ENCODE measurements at places on chromosomes 2 and 18.
A peak's percentile ranks its signal among the peaks of the same experiment; 100 is the strongest.

DNA sequence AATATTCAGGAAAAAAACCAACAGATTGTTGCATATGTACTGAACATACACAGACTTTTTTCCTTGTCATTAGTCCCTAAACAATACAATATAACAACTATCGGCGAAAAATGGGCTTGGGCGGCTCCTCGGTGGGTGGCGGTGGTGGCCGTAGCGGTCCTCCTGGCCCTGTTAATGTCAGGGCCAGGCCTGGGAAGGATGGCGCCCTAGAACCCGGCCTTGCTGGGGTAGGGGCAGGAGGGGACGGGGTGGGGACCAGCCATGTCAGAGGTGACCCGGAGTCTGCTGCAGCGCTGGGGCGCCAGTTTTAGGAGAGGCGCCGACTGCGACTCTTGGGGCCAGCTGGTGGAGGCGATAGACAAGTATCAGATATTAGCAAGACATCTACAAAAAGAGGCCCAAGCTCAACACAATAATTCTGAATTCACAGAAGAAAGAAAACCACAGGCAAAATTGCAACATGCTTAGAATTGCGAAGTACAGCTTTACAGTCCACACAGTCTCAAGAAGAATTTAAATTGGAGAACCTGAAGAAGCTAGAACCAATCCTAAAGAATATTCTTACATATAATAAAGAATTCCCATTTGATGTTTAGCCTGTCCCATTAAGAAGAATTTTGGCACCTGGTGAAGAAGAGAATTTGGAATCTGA lies 36.5 kb downstream of the ROCK2 start:
- DNase-seq, result no peak
- H3K4me1 ChIP-seq, result no peaks in the 10 kb centered on the region
- no peaks in the 10 kb centered on the region for H3K36me3 ChIP-seq
- no peak overlapping the region for H3K4me3 ChIP-seq
- no peaks in the 10 kb centered on the region for H3K27me3 ChIP-seq

DNA sequence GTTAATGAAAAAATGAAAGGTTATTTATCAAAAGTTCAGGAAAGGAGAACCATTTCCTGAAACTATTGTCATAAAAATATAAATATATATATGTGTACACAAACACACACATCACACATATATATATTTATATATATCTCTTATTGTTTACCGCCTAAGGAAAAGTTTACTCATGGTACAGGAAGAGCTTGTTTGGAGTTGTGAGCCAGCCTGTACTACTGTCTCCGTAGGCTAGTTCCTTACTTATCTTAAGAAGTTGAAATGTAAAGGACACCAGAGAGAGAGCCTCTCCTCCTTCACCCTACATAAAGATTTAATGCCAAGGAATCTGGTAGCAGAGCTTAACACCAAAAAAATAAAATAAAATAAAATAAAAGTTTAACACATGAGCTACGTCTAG lies 19.6 kb downstream of the DSC1 start:
- no peaks in the 10 kb centered on the region for H3K27me3 ChIP-seq
- no peak overlapping the region for H3K4me3 ChIP-seq

DNA sequence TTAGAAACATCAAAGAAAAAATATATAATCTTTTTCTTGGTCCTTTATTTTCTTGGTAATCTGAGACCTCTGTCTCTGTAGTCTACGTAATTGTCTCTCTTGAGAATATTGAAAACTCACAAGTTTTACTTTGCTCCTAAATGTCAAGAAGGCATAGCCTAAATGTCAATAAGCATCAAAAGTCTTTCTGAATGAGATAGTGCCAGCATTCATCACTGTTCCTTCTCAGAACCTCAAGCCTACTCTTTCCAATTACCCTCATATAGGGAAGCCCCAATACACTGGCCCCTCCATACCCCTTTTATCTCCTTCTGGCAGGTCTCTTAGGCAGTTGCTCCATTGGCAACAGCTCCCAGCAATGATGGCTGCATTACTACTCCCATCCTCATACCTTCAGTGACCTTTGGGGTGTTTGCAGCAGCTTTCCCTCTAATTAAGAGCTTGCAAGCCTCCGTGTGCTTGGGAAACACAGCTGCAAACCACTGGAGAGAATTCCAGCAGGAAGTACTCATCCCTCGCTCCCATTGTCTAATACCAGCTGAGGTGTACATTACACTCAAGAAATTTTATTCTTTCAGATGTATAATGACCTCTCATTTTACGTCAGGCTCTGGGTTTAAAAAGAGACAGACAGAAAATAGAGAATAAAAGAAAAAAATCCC lies 95.8 kb downstream of the KYNU start:
- H3K27me3 ChIP-seq, result no peaks in the 10 kb centered on the region
- no peaks in the 10 kb centered on the region for H3K36me3 ChIP-seq
- H3K4me3 ChIP-seq, result no peak overlapping the region
- peaks cover 23% of the 10 kb centered on the region for H3K4me1 ChIP-seq
- DNase-seq, result peak; percentile 29
- H3K27ac ChIP-seq, result peak overlapping the region; percentile 87

GRCh38 chr2:189512879-189513278 lies 67.7 kb downstream of the SLC40A1 start:
- H3K36me3 ChIP-seq, result no peaks in the 10 kb centered on the region
- no peak overlapping the region for H3K27ac ChIP-seq
- no peaks in the 10 kb centered on the region for H3K27me3 ChIP-seq

GRCh38 chr2:35915261-35915660 lies 440.3 kb upstream of the CRIM1 start:
- no peak overlapping the region for H3K4me3 ChIP-seq
- DNase-seq, result no peak
- H3K27me3 ChIP-seq, result no peaks in the 10 kb centered on the region
- H3K27ac ChIP-seq, result no peak overlapping the region
- no peaks in the 10 kb centered on the region for H3K4me1 ChIP-seq

GRCh38 chr18:77223221-77223639 lies 26.4 kb upstream of the GALR1 start:
- no peak overlapping the region for H3K4me3 ChIP-seq
- H3K36me3 ChIP-seq, result no peaks in the 10 kb centered on the region
- no peaks in the 10 kb centered on the region for H3K27me3 ChIP-seq
- no peak for DNase-seq
- no peak overlapping the region for H3K27ac ChIP-seq
- no peaks in the 10 kb centered on the region for H3K4me1 ChIP-seq

GRCh38 chr2:144801325-144801724 lies 281.4 kb upstream of the ZEB2 start:
- peak overlapping the region; percentile 16 for H3K27ac ChIP-seq
- no peaks in the 10 kb centered on the region for H3K36me3 ChIP-seq
- DNase-seq, result no peak

DNA sequence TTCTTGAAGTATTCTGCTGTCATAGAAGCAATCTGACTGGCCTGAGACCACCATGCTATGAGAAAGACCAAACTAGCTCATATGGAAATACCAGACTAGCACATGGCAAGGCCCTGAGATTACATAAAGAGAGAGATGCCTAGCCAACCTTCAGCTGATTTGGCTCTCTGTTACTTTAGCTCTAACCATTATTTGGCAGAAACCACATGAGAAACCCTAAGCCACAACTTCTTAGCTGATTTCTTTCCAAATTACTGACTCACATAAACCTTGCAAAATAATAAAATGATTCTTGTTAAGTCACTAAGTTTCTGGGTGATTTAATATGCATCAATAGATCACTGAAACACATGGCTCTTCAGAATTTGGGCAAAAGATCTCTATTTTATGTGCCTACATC lies 295.0 kb upstream of the ZNF521 start:
- H3K36me3 ChIP-seq, result no peaks in the 10 kb centered on the region
- no peak overlapping the region for H3K4me3 ChIP-seq
- DNase-seq, result no peak
- H3K27me3 ChIP-seq, result no peaks in the 10 kb centered on the region

GRCh38 chr2:96369186-96369585 lies 33.6 kb downstream of the NCAPH start:
- H3K27me3 ChIP-seq, result no peaks in the 10 kb centered on the region
- no peaks in the 10 kb centered on the region for H3K4me1 ChIP-seq
- H3K36me3 ChIP-seq, result peaks cover 5% of the 10 kb centered on the region
- DNase-seq, result no peak

- H3K27me3 ChIP-seq, result no peaks in the 10 kb centered on the region
- peaks cover 5% of the 10 kb centered on the region for H3K4me1 ChIP-seq
Measured at GRCh38 chr2:88818381-88818780, 126.9 kb downstream of the RPIA start.

GRCh38 chr2:191620144-191620543 lies 57.8 kb upstream of the NABP1 start:
- DNase-seq, result no peak
- no peaks in the 10 kb centered on the region for H3K36me3 ChIP-seq
- H3K4me3 ChIP-seq, result no peak overlapping the region
- H3K4me1 ChIP-seq, result peaks cover 2% of the 10 kb centered on the region
- no peaks in the 10 kb centered on the region for H3K27me3 ChIP-seq

DNA sequence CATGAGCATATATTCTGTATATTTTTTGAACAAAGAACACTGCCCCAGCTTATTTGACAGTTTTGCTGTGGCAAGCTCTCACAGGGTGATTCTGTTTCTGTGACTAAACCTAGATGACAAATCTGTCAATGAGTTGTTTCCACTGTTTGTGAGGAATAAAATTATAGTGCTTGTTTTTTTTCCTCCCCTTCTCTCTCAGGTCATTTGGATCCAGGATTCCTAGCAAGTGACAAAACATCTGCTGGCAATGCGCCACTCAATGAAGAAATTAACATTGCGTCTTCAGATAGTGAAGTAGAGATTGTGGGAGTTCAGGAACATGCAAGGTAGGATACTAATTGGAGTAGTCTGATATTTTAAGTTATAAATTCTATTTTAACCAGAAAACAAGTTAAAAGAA lies 149.3 kb downstream of the HAUS1 start:
- H3K36me3 ChIP-seq, result no peaks in the 10 kb centered on the region
- no peak overlapping the region for H3K27ac ChIP-seq
- H3K4me3 ChIP-seq, result no peak overlapping the region
- H3K4me1 ChIP-seq, result peaks cover 15% of the 10 kb centered on the region

DNA sequence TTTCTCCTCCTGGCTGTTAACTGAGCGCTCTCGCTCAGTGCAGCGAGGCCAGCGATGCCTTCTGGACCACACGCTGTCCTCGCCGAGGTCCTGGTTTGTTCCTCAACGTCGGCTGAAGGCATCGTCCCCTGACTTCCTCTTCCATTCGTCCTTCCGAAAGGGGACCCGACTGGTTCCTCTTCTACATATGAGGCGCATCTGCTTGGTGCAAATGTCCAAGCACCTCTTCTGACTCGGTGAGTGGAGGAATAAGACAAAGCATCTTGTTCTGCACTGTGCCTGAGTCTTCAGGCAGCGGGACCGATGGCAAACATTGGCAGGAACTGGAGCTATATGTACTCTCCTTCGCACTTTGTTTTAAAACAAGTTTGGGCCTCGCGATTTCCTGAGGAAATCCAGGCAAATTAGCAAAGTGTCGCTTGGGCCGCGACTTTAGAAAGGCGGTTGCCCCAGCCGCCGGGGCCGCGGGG lies 621 bp upstream of the KCNS3 start:
- H3K27ac ChIP-seq, result no peak overlapping the region
- H3K36me3 ChIP-seq, result no peaks in the 10 kb centered on the region
- peak; percentile 11 for DNase-seq
- peaks cover 21% of the 10 kb centered on the region for H3K27me3 ChIP-seq

DNA sequence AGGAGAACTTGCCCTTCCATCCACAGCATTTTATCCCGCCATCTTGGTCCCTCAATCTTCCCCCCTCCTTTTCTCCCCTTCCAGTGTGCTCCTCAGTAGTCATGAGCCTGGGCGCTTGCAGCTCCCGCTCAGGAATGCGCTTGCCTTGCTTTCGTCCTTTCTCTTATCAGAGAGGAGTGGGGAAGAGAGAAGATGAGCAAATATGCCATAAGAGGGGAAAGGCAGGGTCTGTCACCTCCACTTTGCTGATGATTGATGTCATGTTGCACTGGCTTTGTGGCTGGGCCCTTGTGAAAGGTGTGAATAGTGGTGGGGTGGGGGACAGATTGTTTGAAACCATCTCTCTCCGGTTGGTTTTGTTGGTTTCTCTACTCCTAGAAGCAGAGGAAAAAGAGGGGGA lies 569.3 kb downstream of the TNS1 start:
- H3K4me1 ChIP-seq, result no peaks in the 10 kb centered on the region
- no peak overlapping the region for H3K27ac ChIP-seq
- no peaks in the 10 kb centered on the region for H3K36me3 ChIP-seq
- H3K27me3 ChIP-seq, result no peaks in the 10 kb centered on the region
- H3K4me3 ChIP-seq, result no peak overlapping the region
- no peak for DNase-seq

GRCh38 chr2:192901446-192901845 lies 706.7 kb upstream of the TMEFF2 start:
- H3K27ac ChIP-seq, result no peak overlapping the region
- H3K4me3 ChIP-seq, result no peak overlapping the region
- no peaks in the 10 kb centered on the region for H3K36me3 ChIP-seq
- no peak for DNase-seq
- H3K4me1 ChIP-seq, result no peaks in the 10 kb centered on the region
- H3K27me3 ChIP-seq, result no peaks in the 10 kb centered on the region

- no peaks in the 10 kb centered on the region for H3K36me3 ChIP-seq
- no peaks in the 10 kb centered on the region for H3K4me1 ChIP-seq
- no peak overlapping the region for H3K4me3 ChIP-seq
- DNase-seq, result no peak
- no peak overlapping the region for H3K27ac ChIP-seq
Measured at GRCh38 chr2:127909019-127909418, 23.3 kb upstream of the AMMECR1L start.

DNA sequence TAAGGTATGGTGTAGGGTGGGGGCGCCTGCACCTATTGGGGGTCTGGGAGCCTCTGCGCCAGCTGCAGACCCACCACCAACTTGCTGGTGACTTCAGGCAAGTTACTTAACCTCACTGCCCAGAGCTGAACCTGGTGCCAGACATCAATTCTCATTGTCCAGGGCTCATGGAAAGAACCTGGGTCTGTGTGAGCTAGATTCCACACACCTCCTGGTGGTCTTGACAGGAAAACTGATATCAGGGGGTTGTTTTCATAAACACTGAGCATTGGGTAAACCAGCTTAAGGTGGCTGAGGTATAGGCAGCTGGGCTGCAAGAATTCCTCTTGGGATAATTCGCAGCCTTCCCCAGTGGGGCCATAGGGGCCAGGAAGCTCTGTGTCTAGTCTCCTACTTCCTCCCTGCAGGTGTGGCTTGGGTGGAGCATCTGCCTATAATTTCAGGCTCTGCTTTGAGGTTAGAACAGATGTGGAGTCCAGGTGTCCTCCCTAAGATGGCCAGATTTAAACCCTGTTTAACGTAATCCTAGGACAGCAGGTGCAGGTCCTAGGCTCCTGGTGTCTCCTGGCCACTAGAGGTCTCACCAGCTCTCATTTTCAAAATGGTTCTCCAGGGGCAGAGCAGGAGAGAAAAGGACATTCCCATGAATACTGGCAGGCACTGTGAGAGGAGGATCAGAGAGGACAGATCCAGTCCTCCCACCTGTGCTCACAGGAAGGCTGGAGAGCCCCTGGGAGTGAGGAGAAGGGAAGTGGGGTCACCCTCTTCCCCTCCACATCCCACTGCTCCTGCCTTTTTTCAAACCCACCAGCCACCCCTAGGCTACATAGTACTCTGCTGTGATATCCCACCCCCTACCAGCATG lies 100.4 kb upstream of the SMAD2 start:
- no peak overlapping the region for H3K4me3 ChIP-seq
- peak; percentile 35 for DNase-seq
- no peaks in the 10 kb centered on the region for H3K4me1 ChIP-seq
- no peaks in the 10 kb centered on the region for H3K36me3 ChIP-seq
- H3K27me3 ChIP-seq, result no peaks in the 10 kb centered on the region

GRCh38 chr18:76859474-76860339 lies 37.4 kb downstream of the ZNF236 start:
- H3K27ac ChIP-seq, result no peak overlapping the region
- peaks cover 10% of the 10 kb centered on the region for H3K36me3 ChIP-seq
- H3K4me1 ChIP-seq, result no peaks in the 10 kb centered on the region
- no peak overlapping the region for H3K4me3 ChIP-seq
- no peaks in the 10 kb centered on the region for H3K27me3 ChIP-seq
